ENCODE measurements at places on chromosomes 1 and 21. TPM values are rescaled to one million over a fixed set of nuclear protein-coding genes. Genes with fewer than 3 reads are reported as not detected.

The TMEM52 gene
- 3.0 TPM for total RNA-seq

The PAPPA2 gene
- 1.1 TPM for total RNA-seq

The EPHX1 gene
- total RNA-seq = 68.0 TPM

The CA6 gene
- total RNA-seq = not detected

The ARF1 gene
- total RNA-seq = 490 TPM

The TGFBR3 gene
- total RNA-seq = 21.1 TPM

The NBPF4 gene
- total RNA-seq = not detected

The RPTN gene
- not detected for total RNA-seq

The OR2L3 gene
- total RNA-seq = not detected

The LRIG2 gene
- total RNA-seq = 16.4 TPM

The NBPF6 gene
- total RNA-seq = not detected

The SASS6 gene
- total RNA-seq = 2.3 TPM

The FCER1G gene
- 43.9 TPM for total RNA-seq

The GUCA2A gene
- 2,800 TPM for total RNA-seq

The WNT4 gene
- 4.5 TPM for total RNA-seq

The TBCE gene
- 25.5 TPM for total RNA-seq

- DNase-seq = no peak
Observed at GRCh38 chr1:48200166-48200900, 22.2 kb upstream of the SLC5A9 start.

GRCh38 chr1:8701794-8702471 lies 115.5 kb downstream of the RERE start:
- peak; percentile 71 for DNase-seq

DNA sequence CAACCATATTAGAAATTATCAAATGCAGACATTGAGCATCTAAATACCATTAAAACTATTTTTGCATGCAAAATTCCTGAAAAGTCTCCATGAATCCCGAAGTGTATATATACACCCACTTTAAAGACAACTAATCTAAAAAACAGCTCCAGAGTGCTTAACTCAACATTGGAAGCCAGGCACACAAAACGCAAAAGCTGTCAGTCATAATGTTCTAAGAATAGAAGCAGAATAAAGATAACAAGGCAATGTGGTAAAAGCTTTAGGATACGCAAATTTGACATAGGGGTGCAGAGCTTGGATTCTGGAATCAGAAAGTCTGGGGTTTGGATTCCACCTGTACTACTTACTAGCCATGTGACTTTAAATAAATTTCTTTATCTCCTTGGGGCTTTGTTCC lies 62.5 kb downstream of the SMYD3 start:
- DNase-seq = no peak

DNA sequence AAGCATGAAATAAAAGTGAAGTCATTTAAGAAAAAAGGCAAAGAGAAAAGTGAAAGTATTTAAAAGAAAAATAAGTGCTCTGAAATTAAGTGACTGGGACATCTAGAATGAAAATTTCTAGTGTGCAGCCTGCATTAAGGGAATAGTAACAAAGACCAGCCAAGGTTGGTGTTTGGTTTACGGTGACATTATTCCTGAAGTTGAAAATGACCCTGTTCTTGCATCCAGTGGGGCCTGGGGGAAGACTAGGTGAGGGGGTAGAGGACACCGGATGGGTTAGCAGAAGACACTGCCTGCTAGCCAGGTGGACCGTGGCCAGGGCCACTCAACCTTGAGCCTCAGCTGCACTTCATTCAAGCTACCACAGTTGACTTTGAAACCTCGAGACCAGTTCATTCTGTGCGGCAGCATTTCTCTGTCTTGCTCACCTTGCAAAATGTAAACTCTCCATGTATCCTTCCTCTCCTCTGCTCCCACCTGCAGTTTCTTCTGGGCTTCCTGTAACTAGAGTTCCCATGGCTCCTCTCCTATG lies 14.3 kb upstream of the KCNK1 start:
- no peak for DNase-seq

DNA sequence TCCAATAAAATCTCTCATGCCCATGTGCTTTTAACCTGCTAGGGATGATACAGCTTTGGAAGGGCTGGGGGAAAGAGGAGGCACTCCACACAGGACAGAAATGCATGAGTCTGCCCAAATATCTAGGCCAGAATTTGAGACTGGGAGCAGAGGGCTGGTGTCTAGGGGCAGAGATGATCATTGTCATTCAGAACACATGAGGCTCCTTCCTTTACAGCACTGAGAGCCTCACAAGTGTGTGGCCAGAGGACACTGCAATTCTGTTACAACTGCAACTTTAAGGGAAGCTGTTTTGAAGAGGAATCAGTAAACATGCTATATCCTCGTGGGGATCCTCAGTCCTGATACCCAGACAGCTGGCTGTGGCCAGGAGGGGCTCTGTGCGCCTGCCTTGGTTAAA lies 541.3 kb downstream of the OMA1 start:
- DNase-seq = no peak

- DNase-seq = no peak
Observed at GRCh38 chr21:42235593-42235992, 16.7 kb downstream of the ABCG1 start.

DNA sequence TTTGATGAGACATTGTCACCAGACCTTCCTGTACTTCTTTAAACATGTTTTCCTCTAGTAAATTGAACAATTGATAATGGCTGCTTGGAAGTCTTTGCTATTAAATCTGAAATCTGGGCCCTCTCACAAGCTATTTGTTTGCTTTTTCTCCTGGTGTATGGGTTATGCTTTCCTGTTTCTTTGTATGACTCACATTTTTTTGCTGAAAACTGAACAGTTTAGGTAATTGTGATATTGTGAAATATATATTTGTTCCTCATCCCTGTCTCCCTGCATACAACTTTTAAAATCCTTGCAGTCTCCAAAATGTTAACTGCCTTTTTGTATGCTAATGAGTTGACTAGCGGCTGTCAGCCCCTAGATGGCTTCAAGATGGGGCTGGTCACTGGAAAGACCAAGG lies 61.6 kb downstream of the MAP3K21 start:
- DNase-seq = no peak

- DNase-seq = no peak
Observed at GRCh38 chr1:30877205-30877912, 31.2 kb downstream of the SDC3 start.

GRCh38 chr1:201845331-201846083 lies 16.6 kb downstream of the IPO9 start:
- DNase-seq = no peak

DNA sequence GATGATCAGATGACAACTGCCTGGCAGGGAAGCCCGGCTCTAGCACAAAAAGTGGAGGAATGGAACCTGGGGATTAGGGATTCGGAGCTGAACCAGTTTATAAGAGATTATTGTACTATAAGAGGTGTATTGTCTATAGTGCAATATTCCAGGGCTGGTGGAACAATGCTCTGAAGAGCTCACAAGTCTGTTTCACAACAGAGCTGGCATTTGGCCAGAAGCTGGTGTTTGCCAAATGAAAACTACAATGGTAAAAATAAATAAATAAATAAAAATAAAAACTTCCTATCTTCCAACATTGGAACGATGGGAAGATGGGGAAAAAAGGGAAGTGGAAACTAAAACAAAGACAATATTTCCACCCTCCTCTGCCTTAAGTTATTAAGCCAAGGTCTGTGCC lies 73.5 kb downstream of the CHODL start:
- no peak for DNase-seq

DNA sequence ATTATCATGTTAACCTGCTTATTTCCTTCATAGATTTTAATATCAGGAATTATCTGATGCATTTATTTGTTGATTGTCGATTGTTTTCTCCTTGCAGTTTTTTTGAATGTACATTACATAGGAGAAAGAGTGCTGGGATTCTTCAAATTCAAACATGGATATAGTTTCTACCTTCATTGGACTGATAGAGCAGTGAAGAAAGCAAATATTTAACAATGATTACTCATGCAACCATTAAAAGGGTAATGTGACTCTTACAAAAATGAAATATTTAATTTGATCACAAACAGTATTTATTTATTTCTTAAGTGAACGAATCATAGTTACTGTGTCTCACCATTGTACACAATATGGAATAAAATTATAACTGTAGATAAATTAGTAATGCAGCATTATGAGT lies 350.9 kb downstream of the BRINP3 start:
- no peak for DNase-seq

DNA sequence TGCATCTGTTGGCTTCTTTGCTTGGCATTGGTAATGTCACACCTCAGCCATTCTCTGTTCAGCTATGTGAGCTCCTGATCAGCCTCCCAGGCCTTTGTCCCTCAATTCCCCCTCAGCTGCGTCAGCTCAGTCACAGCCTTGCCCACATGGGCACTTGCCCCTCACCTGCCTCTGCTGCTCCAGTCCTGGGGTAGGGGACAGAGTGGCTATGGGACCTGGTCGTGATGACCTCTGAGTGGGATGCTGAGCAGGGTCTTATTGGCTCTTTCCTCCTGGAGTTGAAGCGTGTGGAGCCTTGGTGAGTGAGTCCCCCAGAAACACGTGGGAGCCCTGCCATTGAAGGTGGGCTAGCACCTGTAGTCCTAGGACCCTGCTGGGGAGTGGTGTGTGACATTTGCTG lies 61.4 kb upstream of the TLR5 start:
- no peak for DNase-seq

DNA sequence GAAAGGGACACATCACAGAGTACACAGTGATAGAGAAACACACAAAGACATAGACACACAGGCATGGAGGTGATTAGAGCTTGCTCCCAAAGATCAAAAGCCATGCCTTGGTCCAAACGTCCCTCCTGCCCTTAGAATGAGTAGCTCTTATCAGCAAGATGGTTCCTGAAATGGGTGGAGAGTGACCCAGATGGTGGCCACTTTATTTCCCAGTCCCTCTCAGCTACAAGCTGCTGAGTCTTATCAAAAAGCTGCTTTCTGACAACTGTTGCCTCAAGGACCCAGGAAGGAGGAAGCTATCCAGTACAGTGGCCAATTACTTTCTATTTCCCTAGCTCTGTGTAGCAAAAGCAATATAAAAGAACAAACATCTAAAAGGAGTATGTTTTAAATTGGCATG lies 7.7 kb upstream of the CLCA1 start:
- DNase-seq = no peak

DNA sequence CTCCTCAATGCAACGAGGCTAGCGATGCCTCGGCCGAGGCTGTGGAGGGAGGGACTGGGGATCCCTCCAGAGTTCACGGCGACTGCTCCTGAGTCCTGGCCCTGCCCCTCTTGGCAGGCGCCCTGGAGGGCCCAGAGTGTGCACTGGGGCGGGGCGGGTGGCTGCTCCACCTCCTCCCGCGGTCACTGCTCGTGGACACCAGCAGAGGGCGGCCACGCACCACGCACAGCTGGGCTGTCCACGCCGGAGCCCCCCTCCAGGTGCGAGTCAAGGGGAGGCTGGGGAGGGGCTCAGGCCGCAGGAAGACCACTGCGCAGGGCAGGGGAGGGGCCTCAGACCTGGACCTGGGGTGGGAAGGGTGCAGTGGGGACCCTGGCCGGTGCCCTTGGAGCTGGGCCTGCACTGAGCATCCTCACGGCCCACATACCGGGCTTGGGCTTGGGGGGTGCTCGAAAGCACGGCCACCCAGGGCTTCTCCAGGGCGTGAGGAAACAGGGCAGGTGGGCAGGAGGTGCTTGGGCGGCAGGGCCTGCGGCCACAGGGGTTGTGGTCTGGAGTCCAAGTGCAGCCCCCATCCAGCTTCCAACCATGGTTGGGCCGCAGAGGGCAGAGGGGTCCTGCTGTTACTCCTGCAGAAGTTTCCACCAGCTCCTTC lies 20.6 kb upstream of the TTC34 start:
- DNase-seq = peak; percentile 55

DNA sequence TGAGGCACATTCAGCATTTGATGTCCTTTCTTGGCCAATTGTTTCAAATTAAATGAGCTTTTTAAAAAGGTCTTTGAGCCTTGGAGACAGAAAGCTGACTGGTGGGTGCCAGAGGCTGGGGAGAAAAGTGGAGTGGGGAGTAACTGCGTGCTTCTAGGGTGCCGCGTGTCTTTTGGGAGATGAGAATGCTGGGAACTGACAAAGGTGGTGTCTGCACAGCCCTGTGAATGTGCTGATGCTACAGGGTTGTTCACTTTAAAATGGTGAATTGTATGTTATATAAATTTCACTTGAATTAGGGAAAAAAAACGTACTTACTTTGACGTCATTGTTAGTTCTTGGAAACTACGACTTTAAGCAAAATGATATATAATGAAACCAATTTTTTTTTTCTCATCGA lies 8.1 kb upstream of the TFF1 start:
- no peak for DNase-seq

GRCh38 chr1:16110884-16111283 lies 37.4 kb upstream of the FAM131C start:
- no peak for DNase-seq

DNA sequence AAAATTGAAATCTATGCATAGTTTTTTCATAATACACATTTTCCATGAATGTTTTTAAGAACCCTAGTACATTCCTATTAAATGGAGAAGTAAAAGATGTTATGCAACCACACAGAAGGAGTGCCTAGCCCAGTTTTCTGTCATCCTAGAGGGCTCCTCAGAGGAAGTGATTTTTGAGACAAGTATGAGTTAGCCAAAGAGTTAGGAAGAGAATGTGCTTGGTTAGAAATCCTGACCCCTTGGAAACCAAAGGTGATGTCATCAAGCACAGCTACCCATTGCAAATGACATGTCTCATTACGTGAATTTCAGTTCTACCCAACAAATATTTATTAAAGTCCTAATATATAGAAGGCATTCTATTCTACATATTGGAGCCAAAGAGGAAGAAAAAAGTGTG lies 88.9 kb upstream of the TNFSF4 start:
- no peak for DNase-seq

DNA sequence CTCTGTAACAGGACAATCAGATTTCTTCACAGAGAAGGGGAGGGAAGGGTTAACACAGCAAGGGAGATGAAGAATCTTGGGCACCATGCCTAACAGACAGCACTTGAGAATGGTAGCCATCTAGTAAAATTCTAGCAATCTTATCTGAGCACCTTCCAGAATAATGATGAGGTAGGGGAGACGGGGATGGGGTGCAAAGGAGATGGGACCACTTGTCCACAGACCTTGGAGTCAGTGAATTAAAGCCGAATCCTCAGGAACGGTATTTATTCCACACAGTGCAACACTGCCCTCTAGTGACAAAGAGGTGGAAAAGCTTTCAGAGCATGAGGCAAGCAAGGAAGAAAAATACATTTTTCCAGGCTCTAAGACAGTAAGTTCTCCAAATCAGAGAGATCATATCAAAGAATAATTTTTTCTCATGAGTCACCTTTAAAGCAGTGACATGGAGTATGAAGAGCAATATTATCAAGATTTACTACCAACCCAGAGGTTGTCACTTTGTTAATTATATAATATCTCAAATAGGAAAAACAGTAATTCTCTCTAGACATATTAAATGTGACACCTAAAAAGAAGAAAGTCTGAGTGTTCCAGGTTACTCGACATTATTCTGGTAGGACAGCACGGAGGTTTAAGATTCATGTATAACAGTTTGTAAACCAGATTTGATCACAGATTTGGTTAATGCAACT lies 43.3 kb upstream of the LPAR3 start:
- DNase-seq = peak; percentile 19
